Pancreas (tissue), 10 donors: ENCODE measurements at places on chromosomes 2 and 18. TPM values are rescaled to one million over a fixed set of nuclear protein-coding genes. Genes with fewer than 3 reads are reported as not detected.

The EFR3B gene
- 0.31 TPM for total RNA-seq

The POMC gene
- total RNA-seq = 2.4 TPM

The CLHC1 gene
- 5.4 TPM for total RNA-seq

DNA sequence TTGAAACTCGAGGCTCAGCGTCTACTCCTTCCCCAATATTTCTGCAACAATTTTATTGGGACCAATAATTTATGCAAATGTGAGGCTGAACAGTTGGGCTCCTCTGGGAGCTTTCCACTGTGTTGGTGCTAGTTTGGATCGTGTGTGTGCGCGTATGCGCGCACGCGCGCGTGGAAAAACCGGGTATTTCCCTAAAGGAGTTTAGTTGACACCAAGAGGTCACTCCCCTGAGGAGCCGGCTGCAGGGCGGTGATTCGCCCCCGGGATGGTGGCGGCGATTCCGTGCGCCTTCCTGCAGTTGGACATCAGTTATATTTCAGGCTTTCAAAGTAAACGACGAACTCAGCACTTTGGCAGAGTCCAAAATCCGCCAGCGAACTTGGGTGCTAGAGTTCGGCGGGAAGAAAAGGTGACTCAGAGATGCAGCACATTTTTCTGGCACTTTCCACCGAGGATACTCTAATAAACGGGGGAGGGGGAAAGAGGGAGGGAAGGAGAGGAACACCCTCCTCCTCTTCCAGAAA, 186.5 kb upstream of the FANCL start:
- no peak for DNase-seq

DNA sequence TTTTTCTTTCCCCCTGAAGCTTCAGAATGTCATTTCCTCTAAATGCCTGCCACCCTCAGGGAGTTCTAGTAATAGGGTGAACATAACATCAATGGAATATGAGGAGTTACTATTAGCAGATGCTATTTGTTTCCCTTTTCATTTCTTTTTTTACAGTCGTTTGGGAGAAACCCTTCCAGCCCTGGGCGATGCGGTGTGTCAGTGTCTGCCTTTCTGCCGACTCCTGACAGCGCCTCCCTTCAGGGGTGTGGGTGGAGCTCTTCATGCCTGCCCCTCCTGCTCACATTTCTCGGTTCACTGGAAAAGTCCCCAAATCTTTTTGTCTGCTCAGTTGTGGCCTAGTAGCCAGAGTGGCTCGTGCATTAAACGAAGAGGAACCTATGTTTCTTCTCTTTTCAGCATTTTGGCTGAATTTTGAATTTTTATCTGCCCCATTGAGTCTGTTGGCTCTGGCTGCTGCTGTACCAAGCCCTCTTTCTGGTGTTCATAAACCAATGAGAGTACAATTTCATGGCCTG, 72.3 kb downstream of the FMNL2 start:
- peak; percentile 34 for DNase-seq

DNA sequence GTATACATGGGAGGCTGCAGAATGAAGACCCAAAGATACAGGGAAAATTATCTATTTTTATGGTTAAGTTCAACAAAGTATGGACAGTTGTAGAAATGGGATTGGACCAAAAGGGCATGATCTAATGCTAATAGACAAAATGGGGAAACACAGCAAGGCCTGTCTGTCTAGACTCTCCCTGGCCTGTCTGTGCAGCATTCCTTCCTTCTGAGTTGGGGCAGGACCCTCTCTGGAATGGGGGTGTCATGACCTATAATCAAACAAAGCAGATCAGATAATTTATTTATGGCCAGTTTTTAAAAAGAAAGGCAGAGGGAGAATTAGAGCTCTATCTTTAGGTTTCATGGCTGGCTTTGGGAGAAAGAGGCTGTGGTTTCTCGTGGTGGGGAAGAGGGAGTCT, 104.4 kb downstream of the CTIF start:
- no peak for DNase-seq

DNA sequence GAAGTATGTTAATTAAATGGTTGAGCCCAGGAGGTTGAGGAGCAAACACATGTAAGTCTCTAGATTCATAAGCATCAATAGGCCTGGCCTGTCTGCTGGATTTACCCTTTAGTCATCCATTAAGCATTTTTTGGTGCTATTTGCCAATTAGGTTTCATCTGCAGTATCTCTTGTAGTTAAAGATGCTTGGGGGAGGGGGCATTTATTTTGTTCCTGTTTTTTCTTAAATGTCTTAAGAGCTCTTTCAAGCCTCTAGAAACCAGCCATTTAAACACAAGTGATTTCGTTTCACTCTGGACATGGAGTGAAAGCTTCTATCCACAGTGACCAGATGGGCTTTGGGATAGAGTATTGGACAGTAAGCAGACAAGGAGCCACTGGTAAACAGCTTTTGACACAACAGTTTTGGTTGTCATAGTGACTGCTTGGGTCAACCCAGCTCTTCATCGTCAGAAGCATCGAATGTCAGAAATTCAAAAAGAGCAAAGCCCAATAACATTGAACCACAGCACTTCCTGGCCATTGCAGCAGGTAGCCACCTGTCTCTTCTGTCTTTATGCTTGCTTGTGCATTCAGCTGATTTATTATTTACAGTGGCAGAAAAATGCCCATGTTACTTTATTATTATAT, 4.9 kb downstream of the QPCT start:
- no peak for DNase-seq

DNA sequence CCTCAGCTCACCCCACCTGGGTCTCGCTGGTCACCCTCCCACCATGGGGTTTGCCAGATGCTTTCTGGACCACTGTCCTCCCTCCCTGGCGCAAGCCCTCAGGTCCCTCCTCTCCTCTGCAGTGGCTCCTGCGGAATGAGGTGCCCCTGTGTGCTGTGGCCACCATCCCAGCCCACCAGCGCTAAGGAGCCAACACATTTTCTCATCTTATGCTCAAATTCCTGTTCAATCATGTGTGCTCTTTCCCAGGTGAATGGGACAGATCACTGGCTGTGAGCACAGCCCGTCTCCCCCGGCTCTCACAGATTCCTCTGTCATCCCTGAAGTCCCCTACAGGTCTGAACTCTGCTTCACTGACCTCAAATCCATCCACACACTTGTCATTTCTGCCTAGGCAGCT, 15.2 kb upstream of the CCDC74B start:
- no peak for DNase-seq
